ENCODE measurements at places on chromosomes 3 and 15. TPM values are rescaled to one million over a fixed set of nuclear protein-coding genes. Genes with fewer than 3 reads are reported as not detected.

GRCh38 chr3:123584284-123584987 is 417 bp downstream of the HACD2 start:
- H3K4me3 ChIP-seq = peak overlapping the region; percentile 91
- DNase-seq = no peak
- peaks cover 8% of the 10 kb centered on the region for H3K36me3 ChIP-seq
- H3K27ac ChIP-seq = peak overlapping the region; percentile 95
- no peaks in the 10 kb centered on the region for H3K27me3 ChIP-seq
- peaks cover 17% of the 10 kb centered on the region for H3K4me1 ChIP-seq

DNA sequence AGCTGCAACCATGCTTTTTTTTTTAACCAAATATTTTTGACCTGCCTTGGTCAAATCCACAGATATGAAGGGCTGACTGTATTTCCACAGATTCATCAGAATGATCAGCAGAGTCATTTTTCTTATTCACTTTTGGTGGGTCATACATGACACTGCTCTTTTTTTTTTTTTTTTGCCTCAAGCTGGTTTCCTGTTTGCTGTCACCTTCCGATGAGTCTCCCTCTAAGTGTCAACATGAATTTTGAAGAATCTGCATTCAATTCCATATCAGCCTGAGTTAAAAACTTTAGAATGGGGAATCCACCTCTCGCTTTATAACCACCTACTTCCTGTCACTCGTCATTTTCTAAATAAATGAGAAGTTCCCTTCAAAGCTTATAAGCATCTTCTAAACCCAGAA is 2.2 kb upstream of the SLC12A8 start:
- H3K4me3 ChIP-seq = no peak overlapping the region
- H3K36me3 ChIP-seq = no peaks in the 10 kb centered on the region
- H3K4me1 ChIP-seq = no peaks in the 10 kb centered on the region
- H3K27me3 ChIP-seq = peaks cover 7% of the 10 kb centered on the region

DNA sequence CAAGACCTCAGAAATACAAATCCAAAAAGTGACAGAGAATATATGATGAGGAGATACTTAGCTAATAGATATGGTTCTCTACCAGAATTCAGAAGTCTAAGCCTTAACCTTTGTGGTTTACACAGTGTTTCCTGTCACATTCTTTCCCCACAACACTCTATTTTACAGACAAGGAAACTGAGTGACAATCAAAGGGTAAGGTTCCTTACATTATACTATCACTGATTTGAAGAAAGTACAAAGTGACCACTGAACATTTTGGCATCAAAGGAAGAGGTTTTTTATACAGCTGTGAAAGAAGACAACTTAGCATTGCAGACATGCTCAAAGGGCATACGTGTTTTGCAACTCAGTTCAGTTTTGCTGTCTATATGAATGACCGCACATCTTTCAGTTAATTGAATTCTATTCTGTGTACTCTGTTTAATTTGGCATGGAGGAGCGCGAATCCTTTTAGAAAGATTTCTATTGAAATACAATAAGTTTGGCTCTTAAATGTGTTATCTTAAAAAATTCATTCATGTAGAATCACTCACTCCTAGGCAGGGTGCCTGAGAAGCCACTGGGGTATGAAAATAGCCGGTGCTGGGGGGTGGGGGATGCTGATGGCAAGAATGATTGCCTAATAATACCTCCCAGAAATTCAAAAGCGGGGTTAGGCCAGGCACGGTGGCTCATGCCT is 66.5 kb upstream of the SKOR1 start:
- H3K27me3 ChIP-seq = no peaks in the 10 kb centered on the region
- H3K27ac ChIP-seq = no peak overlapping the region
- H3K4me1 ChIP-seq = no peaks in the 10 kb centered on the region
- no peak overlapping the region for H3K4me3 ChIP-seq
- DNase-seq = no peak

DNA sequence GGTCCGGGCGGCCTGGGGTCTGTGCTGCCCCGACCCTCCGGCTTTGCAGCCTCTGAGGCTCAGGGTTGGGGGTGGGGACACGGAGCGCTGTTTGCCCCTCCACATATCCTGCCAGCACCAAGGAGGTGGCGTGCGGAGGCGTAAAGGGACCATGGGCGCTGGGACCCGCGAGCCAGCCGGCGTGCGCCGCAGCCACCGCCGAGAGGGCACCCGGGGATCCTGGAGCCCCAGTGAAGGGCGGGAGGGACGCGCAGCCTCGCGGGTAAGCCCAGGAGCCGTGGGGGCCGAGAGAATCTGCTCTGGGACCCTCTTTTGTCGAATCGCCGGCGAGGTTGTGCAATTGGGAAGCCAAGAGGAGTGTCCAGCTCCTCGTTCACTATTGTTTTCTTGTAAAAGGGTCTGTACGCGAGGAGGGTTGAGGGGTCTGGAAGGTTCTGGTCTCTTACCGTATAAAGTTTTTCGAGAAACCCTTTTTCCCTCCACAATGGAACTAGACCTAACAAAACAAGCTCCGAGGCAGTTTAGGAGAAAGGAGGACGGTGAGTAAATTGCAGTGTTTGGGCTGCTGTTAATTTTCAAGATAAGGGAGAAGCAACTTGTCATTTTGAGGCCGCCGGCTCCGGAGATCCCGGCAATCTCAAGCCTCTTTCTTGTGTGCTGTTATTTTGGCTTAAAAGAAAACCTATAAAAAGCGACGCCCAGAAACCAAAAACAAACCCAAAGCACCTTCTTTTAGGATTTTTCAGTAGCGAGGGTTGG is 29.9 kb upstream of the ST3GAL6 start:
- no peak for DNase-seq
- no peaks in the 10 kb centered on the region for H3K27me3 ChIP-seq
- H3K4me3 ChIP-seq = peak overlapping the region; percentile 90
- peak overlapping the region; percentile 95 for H3K27ac ChIP-seq
- no peaks in the 10 kb centered on the region for H3K36me3 ChIP-seq
- peaks cover 28% of the 10 kb centered on the region for H3K4me1 ChIP-seq

GRCh38 chr3:28989646-28990089 is 291.2 kb upstream of the RBMS3 start:
- no peaks in the 10 kb centered on the region for H3K36me3 ChIP-seq
- H3K27ac ChIP-seq = no peak overlapping the region
- H3K27me3 ChIP-seq = no peaks in the 10 kb centered on the region
- no peak overlapping the region for H3K4me3 ChIP-seq
- DNase-seq = no peak
- no peaks in the 10 kb centered on the region for H3K4me1 ChIP-seq

- H3K4me3 ChIP-seq = no peak overlapping the region
- DNase-seq = no peak
- no peaks in the 10 kb centered on the region for H3K36me3 ChIP-seq
- H3K27ac ChIP-seq = no peak overlapping the region
- no peaks in the 10 kb centered on the region for H3K27me3 ChIP-seq
Measured at GRCh38 chr15:98071786-98072185, 111.3 kb downstream of the ARRDC4 start.

DNA sequence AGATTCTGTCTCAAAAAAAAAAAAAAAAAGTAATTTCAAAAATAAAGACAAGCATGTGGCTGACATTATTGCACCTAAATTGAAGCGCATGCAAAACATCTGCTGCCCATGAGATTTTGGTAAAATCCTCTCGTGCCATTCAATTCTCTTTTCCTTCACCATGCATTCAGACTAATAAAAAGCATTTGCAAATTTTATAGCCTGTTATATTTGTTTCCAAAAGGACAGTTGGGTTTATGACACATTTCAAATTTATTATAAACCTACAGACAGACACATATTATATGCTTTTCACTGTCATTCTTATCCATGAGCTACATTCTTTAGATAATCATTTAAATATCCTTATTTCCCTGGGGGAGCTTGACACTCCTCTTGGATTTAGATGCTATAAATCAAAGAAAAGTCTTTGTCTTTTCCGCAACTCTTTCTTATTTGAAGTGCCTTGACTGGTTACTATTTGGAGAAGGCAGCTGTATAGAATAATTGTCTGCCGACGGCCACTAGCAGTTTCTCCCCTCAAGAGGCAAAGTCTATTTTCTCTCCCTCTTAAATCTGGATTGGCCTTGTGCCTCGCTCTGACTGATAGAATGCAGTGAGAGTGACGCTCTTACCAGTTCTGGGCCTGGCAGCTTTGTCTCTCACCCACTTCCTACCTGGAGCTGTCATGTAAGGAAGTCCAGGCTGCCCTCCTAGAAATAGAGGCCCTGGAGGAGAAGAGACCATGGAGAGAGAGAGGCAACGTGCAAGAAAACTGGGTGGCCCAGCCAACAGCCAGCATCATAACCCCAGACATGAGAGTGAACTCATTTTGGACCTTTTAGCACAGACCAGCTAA is 6.8 kb upstream of the LRIG1 start:
- peak overlapping the region; percentile 18 for H3K27ac ChIP-seq
- H3K27me3 ChIP-seq = no peaks in the 10 kb centered on the region
- no peak overlapping the region for H3K4me3 ChIP-seq
- H3K36me3 ChIP-seq = no peaks in the 10 kb centered on the region
- no peaks in the 10 kb centered on the region for H3K4me1 ChIP-seq

DNA sequence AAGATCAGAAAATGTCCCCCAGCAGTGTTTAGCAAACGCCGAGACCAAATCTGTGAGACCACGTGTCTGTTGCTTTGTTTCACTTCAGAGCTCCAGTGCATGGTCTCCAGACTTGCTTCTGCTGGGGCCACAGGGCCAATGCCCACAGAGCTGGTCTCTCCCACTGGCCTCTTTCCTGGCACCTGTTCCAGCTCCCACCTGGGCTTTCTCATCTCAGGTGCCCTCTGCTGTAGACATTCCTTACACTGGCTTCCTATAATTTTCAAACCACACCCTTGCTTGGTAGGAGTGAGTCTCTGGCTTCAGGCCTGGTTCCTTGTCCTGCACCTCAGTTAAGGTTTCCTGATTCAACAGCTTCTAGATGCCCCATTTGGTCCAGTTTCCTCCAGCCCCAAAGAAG is 243.1 kb downstream of the ADAMTS17 start:
- DNase-seq = no peak
- H3K36me3 ChIP-seq = no peaks in the 10 kb centered on the region
- no peak overlapping the region for H3K4me3 ChIP-seq
- no peaks in the 10 kb centered on the region for H3K27me3 ChIP-seq
- no peaks in the 10 kb centered on the region for H3K4me1 ChIP-seq

DNA sequence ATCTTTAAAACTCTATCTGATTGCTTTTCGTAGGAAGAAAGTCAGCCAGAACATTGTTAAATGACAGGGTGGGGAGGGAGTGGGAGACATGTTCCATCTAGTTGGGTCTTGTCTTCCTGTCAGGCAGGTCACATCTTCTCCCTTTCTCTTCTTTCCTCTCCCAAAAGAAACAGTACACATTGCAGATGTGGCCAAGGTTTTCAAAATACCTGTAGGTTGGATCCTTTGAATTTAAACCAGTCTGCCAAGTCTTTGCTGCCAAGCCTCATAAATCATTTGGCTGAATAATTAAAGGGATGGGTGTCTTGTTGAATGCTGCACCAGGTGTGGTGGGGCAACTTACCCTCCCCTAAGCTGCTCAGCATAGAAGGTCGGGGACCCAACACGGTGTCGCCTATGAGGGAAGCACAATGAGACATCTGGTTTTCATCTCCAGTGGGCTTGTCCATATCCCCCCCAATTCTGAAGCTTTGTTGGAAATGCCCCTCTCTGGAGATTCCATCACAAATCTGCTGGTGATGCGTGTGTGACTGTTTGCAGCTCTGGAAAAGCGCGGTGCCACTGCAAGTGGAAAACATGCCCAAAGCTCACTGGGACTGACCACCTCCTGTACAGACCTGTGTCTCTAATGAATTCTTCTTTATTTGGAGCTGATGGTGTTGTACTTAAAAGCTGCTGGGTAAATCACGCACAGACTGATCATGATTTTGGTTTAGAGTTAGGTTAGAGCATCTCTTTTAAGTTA is 112.6 kb downstream of the FILIP1L start:
- H3K36me3 ChIP-seq = no peaks in the 10 kb centered on the region
- peak overlapping the region; percentile 74 for H3K27ac ChIP-seq
- H3K4me3 ChIP-seq = no peak overlapping the region
- DNase-seq = no peak

DNA sequence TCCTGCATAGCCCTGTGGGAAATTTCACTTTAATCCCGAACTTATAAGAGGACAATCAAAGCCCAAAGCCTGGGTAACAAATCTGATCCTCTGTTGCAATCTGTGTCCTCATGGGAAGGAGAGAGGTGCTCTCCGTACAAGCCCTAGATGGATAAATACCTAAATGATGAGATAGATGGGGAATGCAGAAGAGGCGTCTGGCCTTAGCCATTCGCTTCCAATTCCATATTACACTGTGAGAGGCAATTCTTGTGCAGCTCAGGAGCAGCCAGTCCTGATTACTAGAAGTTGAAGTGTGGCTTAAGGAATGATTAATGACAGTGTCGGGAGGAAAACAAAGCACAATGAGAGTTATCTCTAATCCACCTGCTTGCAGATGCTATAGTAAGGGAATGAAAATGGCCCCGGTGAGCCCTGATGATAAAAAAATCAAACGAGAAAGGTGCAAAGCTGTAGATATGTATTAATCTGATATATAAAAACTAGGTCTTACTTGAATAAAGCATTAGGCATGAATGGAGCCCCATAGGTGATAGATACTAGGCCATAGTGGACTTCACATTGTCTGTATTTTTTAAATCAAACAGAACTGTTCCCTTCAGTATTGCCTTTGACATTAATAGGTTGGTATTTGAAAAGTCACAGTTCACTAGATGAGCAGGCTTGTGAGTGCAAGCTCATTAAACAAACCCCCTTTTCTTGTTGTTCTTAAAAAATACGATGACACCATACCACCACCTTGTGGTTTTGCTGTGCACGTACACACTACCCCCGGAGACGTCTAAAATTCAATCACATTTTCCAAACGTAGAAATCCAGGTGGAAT is 54.2 kb upstream of the TMCO5A start:
- H3K4me1 ChIP-seq = no peaks in the 10 kb centered on the region
- no peak overlapping the region for H3K4me3 ChIP-seq
- no peak overlapping the region for H3K27ac ChIP-seq

DNA sequence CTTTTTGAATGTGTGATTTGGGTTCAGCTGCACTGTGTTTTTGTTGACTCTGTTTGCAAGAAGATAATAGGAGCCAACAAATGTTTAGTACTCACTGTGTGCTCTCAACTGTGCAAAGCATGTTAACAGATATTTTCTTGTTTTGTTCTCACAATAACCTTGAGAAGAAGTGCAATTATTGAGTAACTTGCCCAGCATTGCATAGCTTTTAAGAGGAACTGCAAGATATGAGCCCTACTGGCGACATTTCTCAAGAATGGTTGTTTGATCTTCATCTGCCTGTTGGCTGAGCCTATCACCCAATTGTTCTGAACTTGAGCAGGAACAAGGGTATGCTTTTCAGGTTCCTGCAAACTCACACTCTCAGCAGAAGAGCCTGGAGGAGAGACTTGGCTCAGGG is 43.4 kb upstream of the AGBL1 start:
- no peak overlapping the region for H3K27ac ChIP-seq
- H3K4me3 ChIP-seq = no peak overlapping the region
- no peaks in the 10 kb centered on the region for H3K4me1 ChIP-seq
- no peaks in the 10 kb centered on the region for H3K27me3 ChIP-seq
- no peaks in the 10 kb centered on the region for H3K36me3 ChIP-seq

The COL6A5 gene
- not detected for total RNA-seq

The ARGFX gene
- total RNA-seq = not detected

The ADGRG7 gene
- total RNA-seq = not detected

The ERICH6 gene
- total RNA-seq = not detected

The ATP13A4 gene
- not detected for total RNA-seq

Measured in right atrium auricular region (tissue), 2 donors.